ENCODE measurements at places on chromosomes 5 and 9. TPM values are rescaled to one million over a fixed set of nuclear protein-coding genes. Genes with fewer than 3 reads are reported as not detected.

The ADAMTS16 gene
- 0.42 TPM for polyA plus RNA-seq

The CER1 gene
- polyA plus RNA-seq: 0.12 TPM

The C6 gene
- polyA plus RNA-seq: 30.9 TPM

The CDHR2 gene
- 0.23 TPM for polyA plus RNA-seq

The SLC34A3 gene
- polyA plus RNA-seq: 0.21 TPM

The LHX3 gene
- not detected for polyA plus RNA-seq

The PCDHB12 gene
- polyA plus RNA-seq: 0.46 TPM

The CD14 gene
- 17.6 TPM for polyA plus RNA-seq

The TTC33 gene
- polyA plus RNA-seq: 5.9 TPM

Data from pancreas (tissue), 10 donors.